ENCODE measurements at places on chromosomes 16 and 17. TPM values are rescaled to one million over a fixed set of nuclear protein-coding genes. Genes with fewer than 3 reads are reported as not detected.

DNA sequence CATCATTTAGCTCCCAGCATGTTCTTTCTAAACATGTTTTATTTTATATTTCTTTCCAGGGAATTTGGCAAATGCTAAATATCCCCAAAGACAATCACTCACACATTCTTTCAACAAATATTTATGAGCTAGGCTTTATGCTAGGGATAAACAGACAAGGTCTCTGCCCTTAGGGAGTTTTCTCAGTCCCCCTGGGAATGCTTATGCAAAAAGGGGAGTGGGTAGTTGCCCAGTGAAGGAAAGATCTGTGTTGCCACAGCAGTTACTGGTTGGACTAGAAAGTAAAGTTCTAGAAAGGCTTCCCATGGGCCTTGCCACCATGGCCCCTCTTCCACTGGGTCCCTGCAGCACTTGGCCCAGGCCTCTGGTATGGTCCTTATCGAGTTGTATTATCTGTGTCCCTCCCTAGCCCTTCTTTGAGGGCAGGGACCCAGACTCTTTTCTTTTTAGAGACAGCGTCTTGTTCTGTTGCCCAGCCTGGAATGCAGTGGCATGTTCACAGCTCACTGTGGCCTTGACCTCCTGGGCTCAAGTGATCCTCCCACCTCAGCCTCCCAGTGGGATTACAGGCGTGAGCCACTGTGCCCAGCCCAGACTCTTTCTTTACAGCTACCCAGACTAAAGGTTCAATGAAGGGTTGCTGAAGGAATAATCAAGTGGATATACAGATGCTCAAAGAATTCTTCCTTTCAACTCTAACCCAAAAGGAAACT is 78.0 kb downstream of the YPEL2 start:
- no peak for DNase-seq

DNA sequence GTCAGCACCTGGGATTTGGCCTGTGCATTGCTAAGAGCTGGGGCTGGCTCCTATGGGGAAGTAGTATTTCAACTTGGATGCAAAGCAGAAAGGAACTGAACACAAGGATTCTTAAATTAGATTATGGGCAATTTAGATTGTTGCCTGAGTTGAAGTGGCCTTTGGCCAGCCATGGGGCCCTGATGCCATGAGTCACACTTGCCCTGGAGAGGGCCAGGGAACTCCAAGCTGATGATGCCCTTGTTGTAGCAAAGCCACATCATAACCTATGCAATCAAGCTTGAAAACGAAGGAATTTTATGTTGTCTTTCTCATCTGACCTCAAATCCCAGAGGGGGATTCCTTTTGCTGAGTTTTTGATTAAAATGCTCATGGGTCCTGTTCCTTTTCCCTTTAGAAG is 3.9 kb upstream of the SPATA32 start:
- peak; percentile 93 for DNase-seq

DNA sequence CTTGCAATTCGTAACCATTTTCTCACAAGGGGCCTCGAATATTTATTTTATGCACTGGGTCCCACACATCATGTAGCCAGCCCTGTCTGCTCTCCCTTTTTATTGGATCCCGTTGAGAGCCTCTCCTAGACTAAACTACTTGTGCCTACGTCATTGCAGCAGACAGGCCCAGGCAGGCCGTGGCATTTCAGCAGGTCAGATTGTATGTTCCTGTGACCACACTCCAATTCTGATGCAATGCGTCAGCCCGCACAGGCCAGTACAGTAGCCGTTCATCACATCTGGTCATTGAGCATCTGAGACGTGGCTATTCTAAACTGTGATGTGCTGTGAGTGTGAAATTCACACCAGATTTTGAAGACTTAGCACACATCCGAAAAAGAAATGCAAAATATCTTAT is 42.2 kb downstream of the ABAT start:
- no peak for DNase-seq

DNA sequence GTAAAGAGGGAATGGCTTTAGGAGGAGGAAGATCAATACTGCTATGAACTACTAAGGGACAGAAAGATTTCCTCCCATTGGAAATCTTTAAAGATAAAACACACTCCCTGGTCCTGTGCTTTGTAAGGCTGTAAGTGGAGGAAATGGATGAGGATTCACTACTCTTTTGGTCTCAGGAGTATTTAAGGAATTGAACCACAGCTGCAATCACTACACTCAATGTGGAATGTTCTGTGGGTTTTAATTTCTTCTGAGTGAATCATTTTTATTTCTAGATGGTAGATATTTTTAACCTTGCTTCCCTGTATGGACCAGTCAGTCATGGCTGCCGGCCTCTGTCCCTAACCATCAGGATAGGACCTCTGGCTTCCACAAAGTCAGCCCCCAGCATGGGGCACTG is 65.6 kb downstream of the SDR42E1 start:
- peak; percentile 31 for DNase-seq

- no peak for DNase-seq
Observed at GRCh38 chr16:65846210-65846602, 520.3 kb upstream of the CDH5 start.

The TEKT3 gene
- 0.63 TPM for total RNA-seq

The TVP23A gene
- total RNA-seq, result not detected

Data from fibroblast of the aortic adventitia (primary cell).